ENCODE measurements at places on chromosomes 1 and 21.
A peak's percentile ranks its signal among the peaks of the same experiment; 100 is the strongest.

GRCh38 chr1:153649863-153650235, 8.7 kb upstream of the SNAPIN start:
- peak; percentile 79 for DNase-seq

- DNase-seq: peak; percentile 72
These were observed 7.1 kb upstream of the CDK18 start for GRCh38 chr1:205497351-205497750.

DNA sequence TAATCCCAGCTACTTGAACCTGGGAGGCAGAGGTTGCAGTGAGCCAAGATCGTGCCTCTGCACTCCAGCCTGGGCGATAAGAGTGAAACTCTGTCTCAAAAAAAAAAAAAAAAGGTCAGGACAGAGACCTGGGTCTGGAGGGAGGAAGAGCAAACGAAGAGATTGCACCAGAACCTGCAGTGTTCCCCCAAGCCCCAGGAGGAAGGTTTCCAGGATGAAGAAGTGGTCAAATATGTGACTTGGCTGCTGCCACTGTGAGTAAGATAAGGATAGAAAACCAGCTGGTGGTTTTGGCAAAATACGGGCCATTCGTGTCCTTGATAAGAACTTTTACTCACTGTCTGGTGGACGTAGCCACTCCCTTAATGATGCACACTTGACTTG, 42.2 kb downstream of the CLDN14 start:
- no peak for DNase-seq

GRCh38 chr1:99176753-99177152, 87.5 kb upstream of the PLPPR4 start:
- DNase-seq: no peak

DNA sequence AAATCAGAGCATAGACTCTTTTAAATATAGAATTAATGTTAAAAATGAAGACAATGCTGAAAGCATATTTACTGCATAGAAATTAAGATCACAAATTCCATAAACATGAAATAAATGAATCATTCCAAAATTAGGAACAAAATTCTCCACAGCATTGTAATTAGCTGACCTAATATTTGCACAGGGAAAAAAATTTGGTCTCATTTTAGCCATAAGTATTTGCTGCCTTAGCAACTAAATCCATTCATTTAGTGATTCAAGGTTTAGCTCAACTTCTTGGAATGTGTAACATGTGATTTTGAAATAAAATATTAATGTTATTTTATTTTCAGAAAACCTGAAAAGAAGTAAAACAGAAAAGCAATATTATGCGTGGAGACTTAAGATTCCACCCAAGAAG, 25.5 kb downstream of the ADAMTS5 start:
- no peak for DNase-seq
